ENCODE measurements at places on chromosomes 4 and X.

- no peak for DNase-seq
These were observed 64.4 kb downstream of the HAUS3 start for GRCh38 chr4:2177443-2178093.

GRCh38 chrX:104523858-104524257, 42.1 kb upstream of the IL1RAPL2 start:
- DNase-seq: no peak

- DNase-seq: no peak
These were observed 38.0 kb downstream of the NUP62CL start for GRCh38 chrX:107168257-107168656.

DNA sequence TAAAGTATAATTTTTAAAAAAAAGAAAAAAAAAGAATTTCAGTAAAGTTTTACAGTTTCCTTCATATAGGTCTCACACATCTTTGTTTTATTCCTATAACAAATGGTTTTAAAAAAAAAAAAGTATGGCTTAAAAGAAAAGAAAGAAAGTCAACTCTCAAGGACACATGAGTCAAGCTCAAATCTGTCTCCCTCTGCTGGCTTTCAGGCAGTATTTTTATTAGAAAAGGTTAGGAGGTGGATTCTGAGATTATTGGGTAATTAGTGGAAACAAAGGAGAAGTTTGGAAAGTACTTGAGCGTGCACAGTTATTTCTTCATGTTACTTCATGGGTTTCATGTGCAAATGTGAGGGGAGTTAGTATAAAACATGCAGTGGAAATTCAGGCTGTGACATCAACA, 36.6 kb upstream of the BTC start:
- DNase-seq: no peak

GRCh38 chr4:86972997-86973396, 38.2 kb downstream of the AFF1 start:
- DNase-seq: no peak

DNA sequence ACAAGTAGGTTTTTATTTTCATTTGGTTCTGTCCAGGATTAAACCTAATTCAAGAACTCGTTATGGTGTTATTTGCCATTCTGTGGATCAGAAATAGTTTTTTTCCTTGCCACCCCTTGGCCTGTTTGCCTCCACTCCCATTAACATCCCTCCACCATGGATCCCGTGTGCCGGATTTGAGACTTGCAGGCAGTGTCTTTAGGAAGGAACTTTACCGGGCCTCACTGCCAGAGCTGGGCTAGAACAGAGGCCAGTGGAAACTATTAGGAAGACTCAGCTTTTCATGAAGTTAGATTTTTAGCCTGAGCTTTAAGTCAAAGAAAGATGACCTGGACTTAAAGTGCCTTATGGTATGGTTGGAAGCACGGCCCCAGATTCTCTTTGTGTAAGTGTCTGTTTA, 2.4 kb downstream of the KLHL2 start:
- DNase-seq: no peak

DNA sequence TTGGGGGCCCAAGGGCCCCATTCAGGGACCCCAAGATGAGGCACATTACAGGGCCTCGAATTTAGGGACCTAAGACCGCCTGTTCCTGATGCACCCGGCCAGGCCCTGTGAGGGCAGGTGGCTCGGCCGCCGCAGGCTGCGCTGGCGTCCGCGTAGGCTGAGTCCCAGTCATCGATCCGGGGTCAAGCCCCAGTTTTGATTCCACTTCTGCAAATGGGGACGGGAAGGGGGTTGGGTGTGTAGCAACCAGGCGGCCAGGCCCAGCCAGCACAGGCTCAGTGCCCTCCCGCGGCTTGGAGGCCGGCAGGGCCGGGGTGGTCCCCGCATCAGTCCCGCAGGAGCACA, 327 bp downstream of the PNPLA4 start:
- no peak for DNase-seq

- no peak for DNase-seq
These were observed 145.1 kb downstream of the ANTXR2 start for GRCh38 chr4:79927931-79928330.

DNA sequence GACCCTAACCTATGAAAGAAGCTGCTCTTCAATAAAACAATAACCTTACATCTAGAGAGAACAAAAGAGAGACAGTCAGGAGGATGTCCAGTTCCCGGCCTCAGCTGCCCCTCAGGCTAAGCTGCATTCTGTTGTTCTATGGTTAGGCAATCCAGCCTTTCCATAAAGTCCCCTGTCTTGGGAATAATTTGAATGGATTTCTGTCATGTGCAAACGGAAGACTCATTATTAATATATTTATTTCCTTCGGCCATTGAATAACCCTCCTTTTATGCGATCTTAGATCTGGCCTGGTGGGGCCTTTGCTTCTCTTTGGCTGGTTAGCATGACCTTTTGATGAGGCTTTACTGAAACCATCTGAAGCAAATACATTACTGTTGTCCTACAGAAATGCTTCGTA, 80.1 kb downstream of the ANKRD50 start:
- no peak for DNase-seq

DNA sequence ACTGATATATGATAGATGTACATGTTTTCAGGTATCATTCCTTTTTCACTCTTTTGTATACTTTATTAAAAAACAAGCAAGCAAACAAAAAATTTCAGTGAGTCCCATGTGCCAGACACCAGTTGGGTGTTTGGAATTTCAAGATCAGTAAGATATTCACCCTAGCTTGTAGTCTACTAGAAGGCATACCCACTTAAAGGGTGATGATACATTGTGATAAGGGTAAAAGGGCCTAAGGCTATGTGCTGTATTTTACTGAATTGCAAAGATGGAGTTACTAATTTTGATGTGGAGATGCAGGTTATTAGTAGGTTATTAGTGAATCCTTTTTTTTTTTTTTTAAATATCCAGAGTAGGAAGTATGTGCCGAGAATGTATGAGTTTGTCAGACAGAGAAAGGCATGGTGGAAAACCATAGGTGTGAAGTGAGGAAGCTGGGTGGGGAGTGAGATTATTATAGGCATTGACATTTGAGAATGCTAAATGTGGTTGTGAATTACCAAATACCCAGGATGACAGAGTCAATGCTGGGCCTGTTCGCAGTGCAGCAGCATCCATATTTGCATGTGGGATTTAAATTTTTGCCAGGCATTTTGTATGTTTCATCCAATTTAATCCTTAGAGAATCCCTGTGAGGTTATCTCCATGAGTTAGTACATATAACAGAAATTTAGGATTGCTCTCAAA, 10.1 kb downstream of the STIM2 start:
- no peak for DNase-seq

- no peak for DNase-seq
These were observed 11.4 kb upstream of the EXOC1L start for GRCh38 chr4:55808186-55808585.

GRCh38 chr4:185261946-185262345, 52.5 kb downstream of the SNX25 start:
- DNase-seq: no peak

- DNase-seq: no peak
These were observed 65.0 kb downstream of the INPP4B start for GRCh38 chr4:142781114-142781513.

- no peak for DNase-seq
These were observed 4.6 kb upstream of the PKD2 start for GRCh38 chr4:88002786-88003185.

- no peak for DNase-seq
These were observed 42.9 kb downstream of the FNIP2 start for GRCh38 chr4:158811704-158812103.

GRCh38 chr4:175413561-175413960, 398.5 kb downstream of the GPM6A start:
- DNase-seq: no peak

GRCh38 chr4:36244257-36245082, at the start of gene ARAP2:
Gene ARAP2, minus strand, starts transcription at chr4:36244514. Its CDS starts 15,028 bp downstream, at chr4:36229486.
- peak; percentile 76 for DNase-seq

DNA sequence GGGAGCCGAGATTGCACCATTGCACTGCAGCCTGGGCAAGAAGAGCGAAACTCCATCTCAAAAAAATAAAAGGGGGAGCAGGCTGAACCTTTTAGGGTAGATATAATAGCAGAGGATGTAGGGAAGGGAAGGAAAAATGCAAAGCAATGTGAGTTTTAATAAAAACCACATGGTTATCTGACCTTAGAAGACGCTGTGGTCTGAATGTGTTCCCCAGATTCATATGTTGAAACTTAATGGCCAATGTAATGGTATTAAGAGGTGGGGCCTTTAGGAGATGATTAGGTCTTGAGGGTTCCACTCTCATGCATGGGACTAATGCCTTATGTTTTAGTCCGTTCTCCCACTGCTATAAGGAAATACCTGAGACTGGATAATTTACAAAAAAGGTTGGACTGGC, 114.1 kb upstream of the STX18 start:
- no peak for DNase-seq

DNA sequence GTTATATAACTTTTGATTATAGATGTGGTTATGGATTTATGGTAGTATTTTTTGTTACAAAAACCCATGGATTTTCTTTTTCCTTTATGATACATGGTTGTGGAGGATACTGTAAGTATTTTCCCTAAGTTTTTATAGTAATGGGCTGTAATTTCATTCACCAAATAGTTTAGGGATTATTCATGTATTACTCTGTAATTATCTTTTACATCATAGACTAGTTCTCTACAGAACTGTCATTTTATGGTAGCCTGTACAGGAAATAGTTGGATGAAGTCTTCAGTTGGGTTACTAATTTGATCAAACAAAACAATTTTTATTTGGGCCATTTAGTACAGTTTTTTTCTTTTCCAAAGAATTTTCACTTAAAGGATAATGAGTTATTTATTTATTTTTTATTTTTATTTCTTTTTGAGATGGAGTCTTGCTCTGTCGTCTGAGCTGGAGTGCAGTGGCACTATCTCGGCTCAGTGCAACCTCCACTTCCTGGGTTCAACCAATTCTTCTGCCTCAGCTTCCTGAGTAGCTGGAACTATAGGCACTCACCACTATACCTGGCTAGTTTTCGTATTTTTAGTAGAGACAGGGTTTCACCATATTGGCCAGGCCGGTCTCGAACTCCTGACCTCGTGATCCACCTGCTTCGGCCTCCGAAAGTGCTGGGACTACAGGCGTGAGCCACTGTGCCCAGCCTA, 42.1 kb downstream of the RBPJ start:
- no peak for DNase-seq

DNA sequence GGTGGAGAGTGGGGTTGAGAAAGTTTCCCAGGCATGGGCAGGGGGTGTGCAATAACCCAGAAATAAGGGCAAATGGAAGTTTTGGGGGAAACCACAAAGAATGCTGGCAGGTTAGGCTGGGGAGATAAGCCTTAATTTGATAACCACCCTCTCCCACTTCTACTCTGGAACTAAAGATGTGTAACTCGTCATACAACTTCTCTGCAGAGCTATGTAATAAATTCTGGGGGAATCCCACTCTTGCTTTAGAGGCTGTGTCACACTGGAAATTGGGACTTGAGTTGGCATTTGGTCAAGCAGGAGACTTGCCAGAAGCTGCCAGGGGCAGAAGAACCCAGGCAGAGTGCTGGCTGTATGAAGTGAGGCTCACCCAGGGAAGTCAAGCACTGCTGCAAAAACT, 170.9 kb upstream of the CPEB2 start:
- no peak for DNase-seq

DNA sequence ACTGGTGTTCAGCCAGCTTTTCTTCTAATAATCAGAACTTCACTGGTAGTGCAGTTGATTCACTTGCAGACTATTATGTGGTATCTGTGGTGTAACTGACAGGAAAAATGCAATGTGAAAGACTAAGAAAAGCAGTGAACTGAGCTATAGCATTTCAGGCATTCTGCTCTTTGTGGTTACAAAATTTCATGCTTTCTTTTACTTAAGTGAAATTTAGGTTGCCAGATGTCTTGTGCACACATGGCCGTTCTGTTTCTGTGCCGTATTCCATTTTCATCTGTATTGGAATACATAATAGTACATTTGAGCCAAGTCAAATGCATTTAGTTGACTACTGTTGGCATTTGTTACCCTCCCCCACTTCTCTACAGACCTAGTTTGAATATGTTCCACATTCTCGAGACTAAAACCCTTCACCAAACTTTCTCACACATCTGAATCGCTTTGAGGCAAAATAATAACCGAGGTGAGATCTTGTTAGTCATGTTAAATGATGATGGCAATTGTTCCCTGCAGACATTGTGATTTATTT, 8.2 kb downstream of the RTL3 start:
- DNase-seq: peak; percentile 68

- no peak for DNase-seq
These were observed 91.9 kb downstream of the DHRSX start for GRCh38 chrX:2408856-2409255.

GRCh38 chr4:53763813-53764597, 172.7 kb upstream of the LNX1 start:
- DNase-seq: no peak

DNA sequence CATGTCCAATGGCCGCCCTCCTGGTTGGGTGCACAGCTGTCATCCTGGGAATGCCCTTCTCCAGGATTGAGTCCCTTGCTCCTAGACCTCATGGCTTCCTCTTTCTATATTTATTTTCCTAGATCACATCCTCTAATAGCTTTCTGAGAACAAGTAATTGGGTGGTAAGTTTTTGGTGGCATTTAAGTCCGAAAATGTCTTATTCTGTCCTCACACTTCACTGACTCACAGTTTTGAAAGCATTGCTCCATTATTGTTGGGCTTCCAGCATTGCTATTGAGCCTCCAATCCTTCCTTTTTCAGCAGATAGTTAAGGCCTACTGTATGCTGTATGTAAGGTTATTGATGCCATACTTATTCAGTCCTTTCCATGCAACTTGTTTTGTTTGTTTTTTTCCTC, 25.9 kb downstream of the PGM2 start:
- DNase-seq: no peak

DNA sequence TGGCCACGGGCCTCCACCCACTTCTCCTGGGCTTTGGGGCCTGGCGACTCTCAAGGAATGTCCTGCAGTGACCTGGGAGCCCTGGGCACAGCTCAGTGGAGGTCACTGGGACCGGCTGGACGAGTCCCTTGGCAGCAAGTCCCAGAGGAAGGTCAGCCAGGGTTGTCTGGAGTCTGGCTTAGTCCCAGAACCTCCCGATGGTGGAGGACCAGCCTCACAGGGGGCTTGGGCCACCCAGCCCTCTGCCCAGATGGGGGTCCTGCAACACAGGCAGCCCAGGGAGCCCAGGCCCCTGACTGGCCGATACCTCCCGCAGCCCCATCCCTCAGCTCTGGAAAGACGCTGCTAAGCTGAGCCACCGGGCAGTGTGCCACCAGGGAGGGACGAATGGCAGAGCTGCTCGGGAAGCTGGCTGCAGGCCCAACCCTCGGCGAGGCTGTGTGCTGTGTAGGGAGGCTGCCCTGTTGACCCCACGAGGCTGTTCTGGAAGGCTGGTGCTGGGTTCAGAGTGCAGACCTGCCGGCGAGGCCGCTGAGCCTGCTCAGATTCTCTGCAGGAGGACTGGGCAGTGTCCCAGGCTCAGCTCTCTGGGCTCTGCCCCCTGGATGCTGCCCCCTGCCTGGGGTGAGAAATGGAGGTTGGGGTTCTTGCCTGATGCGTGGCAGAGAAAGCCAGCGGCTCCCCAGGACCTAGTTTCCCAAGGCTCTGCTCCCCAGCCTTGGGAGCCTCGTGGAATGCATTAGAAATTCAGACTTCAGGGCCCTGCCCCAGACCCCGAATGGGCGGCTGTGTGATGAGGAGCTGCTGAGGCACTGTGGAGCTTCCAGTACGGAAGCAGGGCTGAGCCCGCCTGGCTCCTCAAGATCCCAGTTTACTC, 61.7 kb downstream of the ADRA2C start:
- no peak for DNase-seq
